Fibroblast of skin of left biceps (primary cell): ENCODE measurements at places on chromosomes 2 and 18.

GRCh38 chr2:221676566-221677172, 104.6 kb upstream of the EPHA4 start:
- no peak for DNase-seq

DNA sequence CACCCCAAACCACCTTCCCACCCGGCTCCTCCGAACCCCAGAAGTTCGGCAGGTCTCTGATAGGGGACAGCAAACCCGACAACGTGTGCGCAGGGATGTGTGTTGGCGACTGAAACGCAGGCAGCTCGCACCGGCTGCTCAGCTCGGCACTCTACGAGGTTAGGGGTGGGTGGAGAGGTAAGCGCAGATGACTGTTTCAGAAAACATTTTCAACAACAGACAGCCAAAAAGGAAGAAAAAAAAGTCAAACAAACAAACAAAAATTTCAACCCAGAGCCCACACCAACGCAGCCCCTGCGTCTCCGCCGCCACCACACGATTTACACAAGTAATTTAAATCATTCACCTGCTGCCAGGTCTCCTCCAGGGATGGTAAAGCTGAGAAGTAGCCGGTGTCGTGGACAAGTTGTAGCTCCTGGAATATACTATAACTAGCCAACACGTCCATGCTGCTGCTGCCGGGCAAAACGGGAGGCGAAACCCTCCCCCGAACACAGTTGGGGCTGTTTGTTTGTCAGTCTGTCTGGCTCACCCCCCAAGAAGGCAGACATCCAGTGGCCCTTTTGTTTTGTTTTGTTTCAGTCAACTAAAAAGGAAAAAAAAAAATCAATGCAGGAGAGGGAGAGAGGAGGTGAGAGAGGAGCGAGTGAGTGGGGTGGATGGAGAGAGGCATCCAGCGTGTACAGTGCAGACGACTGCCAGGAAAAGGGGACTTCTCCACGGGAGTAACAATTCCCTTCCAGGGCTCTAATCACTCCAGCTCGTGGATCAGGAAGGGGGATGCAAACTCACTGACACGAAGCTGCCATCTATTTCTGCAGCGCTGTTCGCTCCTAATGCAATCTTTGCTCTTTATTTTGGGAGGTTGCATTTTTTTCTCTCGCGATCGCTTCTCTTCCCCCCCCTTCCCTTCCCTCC, at the start of gene KLF7:
Gene KLF7, minus strand, starts transcription at position 828 of the 918 bp plus-strand sequence. Its CDS starts 380 bp downstream, at position 448.
- DNase-seq = no peak

DNA sequence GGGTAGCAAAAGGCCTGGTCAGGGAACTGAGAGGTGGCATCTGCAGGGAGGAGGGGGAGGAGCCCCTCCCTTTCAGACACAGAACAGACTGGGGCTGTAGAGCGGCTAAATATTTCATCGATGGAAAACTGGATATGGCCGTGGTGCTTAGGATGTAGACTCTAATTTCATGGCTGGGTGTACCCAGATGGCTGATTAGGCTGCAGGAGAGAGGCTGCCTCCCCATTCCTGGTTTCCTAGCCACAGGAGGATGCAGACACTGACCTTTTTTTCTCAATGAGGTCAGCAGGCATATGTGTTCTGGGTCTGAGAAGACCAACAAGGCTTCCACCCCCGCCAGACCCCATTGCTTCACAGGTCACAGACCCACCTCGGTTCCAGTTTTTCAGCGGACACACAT, 79.3 kb upstream of the STPG4 start:
- no peak for DNase-seq

DNA sequence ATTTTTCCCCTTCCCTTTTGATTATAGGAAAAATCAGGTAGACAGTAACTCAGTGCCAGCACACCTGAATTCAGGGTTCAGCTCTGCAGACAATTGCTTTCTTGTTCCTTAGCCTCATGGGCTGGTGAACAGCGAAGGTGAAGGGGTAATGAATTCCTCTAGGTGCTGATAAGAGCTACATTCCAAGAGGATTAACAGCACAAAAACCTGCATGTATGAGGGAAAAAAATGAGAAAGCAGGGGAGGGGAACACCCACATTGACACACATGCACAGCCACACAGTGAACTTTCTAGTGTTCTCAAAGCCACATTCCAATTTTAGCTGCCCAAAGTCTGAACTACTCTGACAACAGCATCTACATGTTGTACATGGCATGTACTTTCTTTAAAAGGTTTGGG, 46.1 kb downstream of the SPATS2L start:
- peak; percentile 55 for DNase-seq

DNA sequence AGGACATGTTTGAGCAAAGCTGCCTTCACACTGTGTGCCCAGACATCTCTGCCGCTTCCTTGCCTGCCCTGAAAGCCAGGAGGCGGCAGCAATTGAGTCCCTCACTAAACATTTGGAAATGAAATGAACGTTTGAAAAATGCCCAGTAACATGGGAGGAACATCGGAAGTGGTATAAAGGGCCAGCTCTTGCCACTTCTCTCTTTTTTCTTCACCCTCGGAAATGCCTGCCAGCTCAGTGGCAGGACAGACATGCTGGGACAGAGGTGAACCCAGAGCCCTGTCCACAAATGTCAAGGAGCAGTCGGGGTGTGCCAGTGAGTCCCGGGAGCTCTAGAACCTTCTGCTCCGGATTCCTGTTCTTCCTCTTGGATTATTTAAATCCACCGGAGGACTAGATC, 46.1 kb downstream of the TPGS2 start:
- no peak for DNase-seq

- DNase-seq = no peak
These were observed 98.6 kb downstream of the NOL10 start for GRCh38 chr2:10591207-10591606.

DNA sequence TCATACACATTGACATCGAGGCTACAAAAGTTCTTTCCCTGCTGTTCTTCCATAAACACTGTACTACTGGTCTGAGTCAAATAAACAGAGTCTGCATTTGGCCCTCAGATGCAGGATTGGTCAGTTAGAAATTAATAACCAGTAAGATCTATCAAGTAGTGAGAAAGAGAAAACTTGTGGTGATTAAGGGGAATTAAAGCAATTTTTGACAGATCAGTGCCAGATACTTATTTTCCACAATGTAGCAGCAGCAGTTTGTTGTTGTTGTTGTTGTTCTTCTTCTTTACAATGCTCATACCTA, 85.0 kb downstream of the IKZF2 start:
- no peak for DNase-seq

DNA sequence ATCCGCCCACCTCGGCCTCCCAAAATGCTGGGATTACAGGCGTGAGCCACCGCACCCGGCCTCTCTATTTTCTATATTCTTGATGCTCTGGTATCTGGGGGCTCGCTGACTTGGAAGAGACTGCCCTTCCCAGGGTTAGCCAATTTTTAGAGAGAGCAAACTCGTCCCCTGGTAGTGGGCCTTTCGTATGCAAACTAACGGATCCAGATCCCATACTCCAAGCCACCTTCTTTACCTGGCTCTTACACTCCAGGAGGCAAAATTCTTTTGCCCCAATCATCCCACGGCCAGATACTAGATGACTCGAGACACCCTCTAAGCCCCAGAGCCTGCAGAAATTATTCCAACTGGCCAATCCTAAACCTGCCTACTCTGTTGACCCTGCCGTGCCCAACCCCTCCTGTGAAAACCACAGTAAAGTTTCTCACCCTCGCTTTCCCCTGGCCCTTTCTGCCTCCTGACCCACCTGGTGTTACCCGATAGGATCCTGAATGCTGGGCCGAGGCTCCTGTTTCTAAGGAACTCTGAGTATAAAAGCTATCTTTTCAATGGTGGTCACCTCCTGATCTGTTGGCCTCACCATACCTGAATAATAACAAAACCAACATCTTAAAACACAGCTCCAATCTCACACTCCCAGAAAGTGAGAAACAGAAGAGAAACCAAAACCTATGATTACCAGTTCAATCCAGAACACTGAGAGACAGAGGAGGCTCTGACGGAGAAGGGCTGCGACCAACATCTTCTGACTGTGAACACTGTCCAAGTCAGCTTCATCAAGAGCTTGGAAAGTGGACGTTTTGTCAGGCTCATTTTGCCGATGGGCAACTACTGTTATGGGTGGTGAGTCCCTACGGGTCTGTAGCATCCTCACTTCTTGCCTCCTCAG, 57.6 kb upstream of the ZNF532 start:
- no peak for DNase-seq

DNA sequence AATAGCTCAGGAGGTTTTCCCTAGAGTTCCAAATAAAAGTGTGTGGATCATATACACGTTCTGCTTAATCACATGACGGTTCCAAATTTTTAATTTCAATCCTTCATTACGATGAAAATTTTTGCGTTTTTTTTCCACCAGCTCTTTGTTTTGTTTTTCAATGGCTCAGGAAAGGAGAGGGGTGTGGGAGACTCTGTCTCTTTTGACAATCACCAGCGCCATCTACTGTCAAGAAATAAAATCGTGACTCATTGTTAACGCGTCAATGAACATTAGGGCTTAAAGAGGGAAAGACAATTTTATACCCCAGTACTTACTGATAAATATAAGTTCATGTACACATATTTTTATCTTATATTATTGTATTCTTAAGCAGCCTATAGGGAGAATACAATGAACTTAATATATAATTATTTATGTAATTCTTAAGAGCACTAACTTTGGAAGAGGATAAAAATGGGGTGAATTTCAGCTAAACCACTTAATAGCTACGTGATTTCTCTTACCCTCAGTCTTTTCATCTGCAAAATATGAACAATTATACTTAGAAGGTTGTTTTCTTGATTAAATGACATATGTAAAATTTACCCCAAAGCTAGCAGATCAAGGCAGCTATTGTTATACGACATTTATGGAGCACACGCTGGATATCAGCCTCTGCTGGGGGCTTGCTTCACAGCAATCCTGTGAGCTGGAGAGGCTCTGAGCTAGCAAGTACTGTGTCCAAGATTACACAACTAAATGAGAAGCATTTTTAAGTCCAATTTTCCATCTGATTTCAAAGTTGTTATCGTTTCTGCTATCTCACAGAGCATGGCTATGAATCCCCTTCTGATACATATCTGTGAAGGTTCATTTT, 47.4 kb upstream of the RMDN2 start:
- DNase-seq = no peak

GRCh38 chr2:24929230-24929629, 9.2 kb upstream of the ADCY3 start:
- no peak for DNase-seq

GRCh38 chr2:143399631-143400069, 270.4 kb downstream of the ARHGAP15 start:
- DNase-seq = no peak

GRCh38 chr2:120034027-120034426, 21.1 kb downstream of the EPB41L5 start:
- no peak for DNase-seq

DNA sequence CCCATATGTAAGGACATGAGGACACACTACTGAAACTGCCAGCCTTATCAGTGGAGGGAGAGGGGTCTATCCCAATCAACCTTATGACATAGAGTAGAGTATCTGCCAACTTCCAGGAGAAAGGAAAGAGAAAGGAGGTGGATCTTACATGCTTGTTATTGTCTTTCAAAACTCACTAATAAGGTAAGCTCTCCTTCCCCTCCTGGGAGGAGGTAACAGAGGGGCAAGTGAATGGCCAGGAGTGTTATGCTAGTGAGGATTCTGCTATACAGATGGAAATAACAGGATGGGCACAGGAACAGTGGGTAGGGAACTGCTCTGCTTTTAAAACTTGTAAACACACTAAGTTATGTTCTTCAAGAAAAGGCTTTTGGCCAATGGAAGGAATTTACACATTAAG, 1020.1 kb downstream of the TDRD15 start:
- no peak for DNase-seq

DNA sequence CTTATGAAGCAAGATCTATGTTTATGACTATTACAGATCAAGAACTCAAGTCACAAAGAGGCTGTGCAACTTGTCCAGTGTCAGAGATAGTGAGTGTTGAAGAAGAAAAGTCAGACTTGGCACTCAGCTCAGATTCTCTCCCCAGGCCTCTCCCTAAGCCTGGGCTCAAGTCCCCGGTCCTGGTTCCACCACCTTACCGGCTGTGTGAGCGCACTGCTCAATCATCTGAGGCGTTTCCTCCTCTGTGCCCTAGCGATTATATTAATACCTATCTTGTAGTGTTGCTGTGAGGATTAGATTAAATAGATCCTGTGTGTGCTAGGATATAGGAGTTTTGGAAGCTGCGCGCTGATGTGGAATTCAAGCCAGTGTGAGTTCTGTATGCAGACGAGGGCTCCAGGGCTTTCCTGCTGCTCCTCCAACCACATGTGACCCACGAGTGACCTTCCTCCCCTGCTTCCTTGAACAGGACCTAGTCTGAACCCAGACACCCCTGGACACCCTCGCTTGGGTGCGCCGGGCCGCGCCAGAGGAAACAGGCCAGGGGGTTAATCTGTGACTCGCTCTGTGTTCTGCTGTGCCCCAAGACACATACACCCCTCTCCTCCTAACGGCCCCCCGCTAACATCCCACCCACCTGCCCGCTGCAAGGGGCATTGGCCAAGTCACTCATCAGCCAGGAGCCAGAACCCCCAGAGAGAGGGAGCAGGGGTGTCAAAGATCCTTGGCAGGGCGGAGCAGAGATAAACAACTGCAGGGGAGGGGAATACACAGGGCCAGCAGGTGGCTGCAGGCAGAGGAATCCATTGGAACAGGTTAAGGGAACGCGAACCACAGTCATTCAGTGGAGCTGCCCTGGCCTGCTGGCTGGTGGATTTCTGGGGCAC, 38.3 kb downstream of the TNS1 start:
- no peak for DNase-seq

DNA sequence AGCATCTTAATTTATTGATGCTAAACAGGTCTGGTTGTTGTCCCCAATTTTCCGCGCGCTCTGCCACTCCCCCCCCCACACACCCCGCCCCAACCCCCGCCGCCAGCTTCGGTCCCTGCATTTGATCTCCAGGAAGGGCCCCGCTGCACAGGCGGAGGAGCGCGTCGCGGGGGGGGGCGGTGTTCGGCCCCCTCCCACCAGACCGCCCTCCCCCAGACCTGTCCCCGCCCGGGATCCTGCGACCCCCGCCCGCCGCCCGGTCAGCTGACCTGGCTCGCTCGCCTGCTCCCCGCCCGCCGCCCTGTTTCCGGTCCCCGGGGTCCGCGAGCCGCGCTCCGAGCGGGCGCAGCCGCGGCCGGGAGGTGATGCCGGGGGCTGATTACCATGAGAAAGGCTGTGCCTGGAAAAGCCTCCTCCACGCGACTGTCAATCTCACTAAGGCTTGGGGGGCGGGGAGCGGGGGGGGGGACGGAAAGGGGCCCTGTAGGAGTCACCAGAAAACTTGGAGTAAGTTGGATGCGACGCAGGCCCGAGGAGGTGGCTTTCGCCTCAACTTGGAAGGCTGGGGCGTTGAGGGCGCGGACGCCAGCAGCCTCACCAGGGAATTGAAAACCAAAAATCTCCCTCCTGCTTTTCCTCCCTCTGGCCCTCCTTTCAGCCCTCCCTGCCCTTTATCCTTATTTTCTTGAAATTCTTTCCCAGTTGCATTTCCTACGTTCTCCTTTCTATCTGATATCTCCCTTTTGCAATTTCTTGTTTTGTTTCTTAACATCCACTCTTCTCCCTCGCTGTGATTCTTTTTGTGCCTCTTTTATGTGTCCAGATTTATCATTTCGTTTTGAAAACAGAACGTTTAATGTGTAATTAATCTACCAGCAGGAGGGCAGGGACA, 4.4 kb upstream of the ZEB2 start:
- DNase-seq = no peak
